ENCODE measurements at places on chromosomes 2 and 18.

- DNase-seq = no peak
Observed at GRCh38 chr2:77310416-77310815, 211.8 kb downstream of the LRRTM4 start.

DNA sequence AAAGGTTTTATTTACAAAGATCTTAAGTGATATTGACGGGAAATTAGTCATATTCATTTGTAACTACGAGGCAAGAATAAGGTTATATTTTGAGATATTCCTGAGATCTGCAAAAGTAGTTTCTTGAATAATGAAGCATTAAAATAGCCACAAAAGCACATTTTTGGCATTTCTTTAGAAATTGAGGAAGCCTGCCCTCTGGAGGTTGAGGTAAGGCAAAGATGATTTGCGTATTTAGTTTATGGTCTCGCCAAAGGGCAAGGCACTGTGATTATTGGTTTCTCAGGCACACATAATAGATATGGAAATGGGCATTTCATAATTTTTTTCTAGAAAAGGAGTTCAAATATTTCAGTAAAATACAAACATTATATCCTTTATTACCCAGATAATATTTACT lies 143.7 kb upstream of the RPRM start:
- no peak for DNase-seq

GRCh38 chr18:46072376-46072867 lies 362 bp upstream of the PSTPIP2 start:
- no peak for DNase-seq

DNA sequence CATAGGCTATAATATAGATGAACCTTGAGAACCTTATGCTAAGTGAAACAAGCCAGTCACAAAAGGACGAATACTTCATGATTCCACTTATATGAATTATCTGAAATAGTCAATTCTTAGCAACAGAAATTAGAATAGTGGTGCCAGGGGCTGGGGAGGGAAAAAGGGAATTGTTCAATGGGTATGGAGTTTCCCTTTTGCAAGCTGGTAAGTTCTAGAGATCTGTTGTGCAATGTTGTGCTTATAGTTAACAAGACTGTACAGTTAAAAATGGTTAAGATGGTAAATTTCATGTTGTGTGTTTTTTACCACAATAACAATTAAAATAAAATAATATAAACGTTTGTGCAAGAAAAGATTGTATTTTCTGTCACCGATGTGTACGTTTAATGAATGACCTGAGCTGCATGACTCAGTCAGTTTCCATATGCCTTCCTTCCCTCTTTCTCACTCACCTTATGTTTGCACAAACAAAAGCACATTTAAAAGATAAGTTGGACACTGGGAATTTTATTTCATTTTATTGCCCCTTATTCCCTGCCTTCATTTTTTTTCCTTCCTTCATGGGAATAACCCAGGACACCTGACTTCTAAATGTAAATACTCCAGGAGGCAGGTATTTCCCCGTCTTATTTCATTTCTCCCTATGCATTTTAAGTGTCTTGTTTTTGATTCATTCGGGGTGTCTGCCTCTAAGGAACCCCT lies 143.7 kb upstream of the TTC39C start:
- no peak for DNase-seq

GRCh38 chr2:137467246-137467862 lies 496.9 kb upstream of the HNMT start:
- no peak for DNase-seq

- DNase-seq = no peak
Observed at GRCh38 chr2:190216829-190217228, 102.8 kb downstream of the HIBCH start.

- DNase-seq = no peak
Observed at GRCh38 chr2:108925286-108925685, 63.7 kb downstream of the EDAR start.
